A549 treated with ZK216348 at 1 μM for 4 hours (cell line): ENCODE measurements at places on chromosomes 5 and 9. TPM values are rescaled to one million over a fixed set of nuclear protein-coding genes. Genes with fewer than 3 reads are reported as not detected.

CERCAM gene
- total RNA-seq: 30.7 to 46.8 TPM (median 37.4 TPM) in 5 replicates

OLFM1 gene
- total RNA-seq: 8.1 to 11.4 TPM (median 9.5 TPM) in 5 replicates

LECT2 gene
- total RNA-seq: not detected in 5 replicates

FOXE1 gene
- total RNA-seq: 2.9 to 4.5 TPM (median 4.3 TPM) in 5 replicates

MYMK gene
- not detected in 5 replicates for total RNA-seq

C9orf43 gene
- 0.33 to 1.1 TPM (median 0.41 TPM) in 5 replicates for total RNA-seq

HTR4 gene
- not detected in 5 replicates for total RNA-seq

DCTN3 gene
- total RNA-seq: 80.3 to 123 TPM (median 106 TPM) in 5 replicates
